Stimulated activated CD4-positive, alpha-beta T cell treated with anti-CD3 and anti-CD28 coated beads, Interleukin-15, amount 100 ng/mL, for 1 hour (primary cell): ENCODE measurements at places on chromosomes 5 and 9.

- DNase-seq = no peak
Measured at GRCh38 chr5:27701931-27702903, 663.8 kb upstream of the CDH9 start.

DNA sequence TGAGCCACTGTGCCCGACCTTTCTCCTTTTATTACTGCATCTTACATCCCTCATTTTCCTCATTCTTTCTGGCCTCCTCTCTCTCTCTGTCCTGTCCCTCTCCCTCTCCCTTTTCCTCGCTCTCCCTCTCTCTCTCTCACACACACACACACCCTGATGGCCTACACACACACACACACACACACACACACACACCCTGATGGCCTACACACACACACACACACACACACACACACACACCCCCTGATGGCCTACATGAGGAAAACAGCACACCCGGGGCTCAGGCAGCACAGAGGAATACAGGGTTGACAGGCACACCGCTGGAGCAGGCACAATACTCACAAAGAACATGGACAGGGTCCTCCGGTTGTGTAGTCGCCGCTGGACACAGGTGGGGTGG, 3.8 kb upstream of the FCHSD1 start:
- DNase-seq = no peak

GRCh38 chr9:107867738-107868137, 378.2 kb upstream of the KLF4 start:
- DNase-seq = no peak

- no peak for DNase-seq
Measured at GRCh38 chr9:13186091-13186490, 93.4 kb downstream of the MPDZ start.

- DNase-seq = no peak
Measured at GRCh38 chr5:65203746-65204145, 278.0 kb downstream of the ADAMTS6 start.

GRCh38 chr5:67268231-67269021, 71.8 kb upstream of the CD180 start:
- DNase-seq = no peak

- DNase-seq = no peak
Measured at GRCh38 chr9:116432051-116432450, 255.1 kb upstream of the TRIM32 start.

DNA sequence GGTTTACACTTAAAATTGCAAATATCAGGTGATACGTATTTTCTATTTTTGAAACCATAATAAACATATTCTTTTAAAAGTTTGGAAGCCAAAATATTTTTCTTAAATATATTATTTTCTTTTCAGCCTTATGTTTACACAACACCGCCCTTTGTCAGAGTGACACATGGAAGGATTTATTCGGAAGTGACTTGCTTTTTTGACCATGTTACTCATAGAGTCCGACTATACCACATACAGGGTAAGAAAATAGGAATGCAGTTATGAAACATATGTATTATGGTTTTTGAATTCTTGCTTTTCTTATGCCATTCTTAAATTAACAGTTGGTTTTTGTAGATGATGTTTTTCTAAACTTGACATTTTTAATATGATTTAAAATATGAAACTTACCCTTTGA, 133.9 kb downstream of the MAN2A1 start:
- no peak for DNase-seq

DNA sequence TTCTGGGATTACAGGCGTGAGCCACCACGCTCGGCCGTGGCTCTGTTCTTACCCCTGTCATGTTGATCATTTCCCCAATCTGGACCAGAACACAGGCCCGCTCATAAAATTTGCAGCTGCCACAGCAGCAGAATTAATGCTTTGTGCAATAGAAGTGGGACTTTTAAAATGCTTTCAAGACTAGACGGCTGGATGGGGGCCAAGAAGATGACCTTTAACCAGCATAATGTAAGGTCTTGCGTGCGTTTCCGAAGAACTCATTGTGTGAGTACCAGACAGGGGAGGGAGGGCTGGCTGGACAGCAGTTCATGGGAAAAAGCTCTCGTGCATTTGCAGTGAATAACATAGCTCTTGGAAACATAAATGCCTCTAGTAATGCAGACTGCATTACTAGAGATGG, 3.5 kb upstream of the WDR38 start:
- no peak for DNase-seq

- no peak for DNase-seq
Measured at GRCh38 chr5:123066016-123066415, 23.0 kb upstream of the PRDM6 start.

- DNase-seq = no peak
Measured at GRCh38 chr5:42927730-42928129, 112.4 kb downstream of the ANXA2R start.

- no peak for DNase-seq
Measured at GRCh38 chr5:149872351-149873040, 72.1 kb downstream of the PDE6A start.

- no peak for DNase-seq
Measured at GRCh38 chr9:133735931-133736330, 2.2 kb downstream of the SARDH start.

GRCh38 chr5:59358005-59358861, 535.3 kb downstream of the PDE4D start:
- DNase-seq = no peak

DNA sequence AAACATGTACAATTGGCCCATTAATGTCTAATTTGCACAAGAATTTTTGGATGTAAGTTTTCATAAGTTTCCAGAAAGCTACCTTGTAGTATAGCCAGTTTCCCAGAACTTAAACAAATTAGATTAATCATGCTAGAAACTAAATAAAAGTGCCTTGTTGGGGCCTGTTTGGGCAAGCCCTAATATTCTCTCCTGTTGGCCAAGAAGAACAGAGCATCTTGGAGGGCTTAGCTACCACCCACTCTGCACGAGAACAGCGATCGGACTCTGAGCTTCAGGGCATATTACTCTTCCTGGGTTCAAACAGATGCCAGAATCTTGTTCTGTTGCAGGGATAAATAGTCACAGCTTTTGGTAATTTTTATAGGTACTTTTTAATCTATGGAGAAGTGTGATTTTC, 88.2 kb downstream of the GAS1 start:
- DNase-seq = no peak

- DNase-seq = no peak
Measured at GRCh38 chr5:124634228-124634739, 112.2 kb downstream of the ZNF608 start.

- no peak for DNase-seq
Measured at GRCh38 chr5:112528928-112529327, 109.9 kb upstream of the EPB41L4A start.

GRCh38 chr5:134902071-134902801, 2.7 kb upstream of the PCBD2 start:
- DNase-seq = no peak

DNA sequence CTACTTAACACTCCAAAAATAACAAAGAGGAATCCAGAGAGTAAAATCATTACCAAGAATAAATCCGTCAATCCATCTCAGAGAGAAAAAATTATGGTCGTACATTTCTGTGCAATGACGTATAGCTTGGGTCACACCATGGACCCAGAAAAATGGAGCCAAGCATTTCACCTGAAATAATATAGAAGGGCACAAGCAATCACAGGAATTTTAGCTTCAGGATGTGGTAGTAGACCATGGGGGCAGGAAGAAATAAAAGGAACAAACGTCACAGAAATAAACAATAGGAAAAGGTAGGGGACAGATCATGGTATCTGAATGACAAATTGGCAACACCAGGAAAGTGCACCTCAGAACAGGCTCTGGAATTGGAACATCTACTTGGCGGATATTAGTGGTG, 231.0 kb downstream of the PLK2 start:
- DNase-seq = no peak

DNA sequence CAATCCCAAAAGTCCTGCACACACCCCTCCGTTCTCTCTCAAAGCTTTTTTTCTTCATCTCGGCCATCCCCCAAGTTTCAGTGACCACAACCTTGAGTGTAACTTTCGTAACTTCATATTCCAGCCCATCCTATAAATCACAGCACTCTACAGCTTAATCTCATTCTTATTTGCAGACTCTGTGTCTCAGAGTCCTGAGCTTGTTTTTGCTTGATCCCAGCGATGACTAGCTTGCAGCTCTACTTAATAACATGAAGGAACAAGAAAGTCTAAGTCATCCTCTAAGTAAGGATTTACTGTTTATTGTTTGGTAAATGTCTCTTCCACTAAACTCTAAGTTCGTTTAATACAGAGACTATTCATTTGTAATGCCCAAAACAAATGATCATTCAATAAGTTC, 2.6 kb upstream of the SPDL1 start:
- DNase-seq = no peak

- no peak for DNase-seq
Measured at GRCh38 chr9:111645806-111646205, 14.7 kb downstream of the DNAJC25 start.

- DNase-seq = no peak
Measured at GRCh38 chr5:172771439-172772111, 580 bp upstream of the DUSP1 start.

DNA sequence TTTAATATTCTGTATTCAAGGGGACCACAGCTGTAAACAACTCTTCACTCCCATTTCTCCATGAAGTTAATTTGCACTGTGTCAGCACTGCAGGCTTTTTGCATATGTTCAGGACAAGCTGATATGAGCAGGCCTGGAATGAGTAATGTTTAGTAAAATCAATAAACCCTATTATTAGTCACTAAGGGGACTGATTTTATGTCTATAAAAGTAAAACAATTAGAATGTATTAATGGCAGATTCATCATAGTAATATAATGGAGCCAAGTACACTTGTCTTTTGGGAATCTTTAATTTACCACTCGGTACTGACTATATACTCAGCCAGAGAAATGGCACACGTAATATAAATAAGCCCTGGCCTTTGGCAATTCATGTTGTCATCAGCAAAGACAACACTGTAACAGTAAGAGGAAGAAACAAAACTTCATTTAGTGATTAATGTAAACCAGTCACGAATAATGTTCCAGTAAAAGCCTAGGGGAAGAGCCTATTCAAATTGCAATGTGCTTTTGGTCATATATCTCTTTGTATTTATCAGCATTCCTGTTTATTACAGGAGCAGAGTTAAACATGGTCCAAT, 111.6 kb downstream of the ZNF608 start:
- DNase-seq = no peak

- no peak for DNase-seq
Measured at GRCh38 chr5:180806351-180807011, 3.9 kb upstream of the MGAT1 start.

- DNase-seq = no peak
Measured at GRCh38 chr9:27489087-27489876, 34.8 kb upstream of the IFNK start.

DNA sequence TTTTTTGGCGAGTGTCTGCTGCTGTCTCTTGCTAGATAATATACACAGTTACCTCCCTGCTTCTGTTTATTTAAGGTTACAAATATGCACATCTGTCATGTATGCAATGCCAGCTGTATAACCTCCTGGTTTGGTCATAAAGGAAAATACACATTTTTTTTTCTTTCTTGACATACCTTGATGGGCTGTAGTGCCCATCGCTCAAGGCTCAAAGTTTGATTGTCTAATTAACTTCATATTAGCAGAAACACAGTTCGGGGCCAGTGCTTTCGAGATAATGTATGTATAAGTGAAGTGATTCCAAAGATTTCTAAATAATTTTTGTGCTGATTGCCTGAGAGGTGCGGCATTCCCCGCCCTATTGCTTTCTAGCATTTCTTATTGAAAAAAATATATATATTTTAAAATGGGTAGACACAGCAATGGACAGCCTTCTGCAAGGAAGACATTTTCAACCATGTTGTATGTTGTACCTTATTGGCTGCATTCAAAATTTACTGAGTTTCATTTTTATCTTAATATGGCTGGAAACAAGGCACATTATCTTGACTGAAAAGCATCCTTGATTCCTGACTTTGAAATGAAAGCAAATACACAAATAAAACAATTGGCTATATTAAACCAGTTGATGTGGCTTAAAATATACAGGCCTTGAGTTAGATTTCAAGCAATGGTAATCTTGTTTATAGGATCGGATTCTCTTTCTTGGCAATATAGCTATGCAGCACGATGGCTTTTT, 206.2 kb downstream of the MEF2C start:
- DNase-seq = no peak

DNA sequence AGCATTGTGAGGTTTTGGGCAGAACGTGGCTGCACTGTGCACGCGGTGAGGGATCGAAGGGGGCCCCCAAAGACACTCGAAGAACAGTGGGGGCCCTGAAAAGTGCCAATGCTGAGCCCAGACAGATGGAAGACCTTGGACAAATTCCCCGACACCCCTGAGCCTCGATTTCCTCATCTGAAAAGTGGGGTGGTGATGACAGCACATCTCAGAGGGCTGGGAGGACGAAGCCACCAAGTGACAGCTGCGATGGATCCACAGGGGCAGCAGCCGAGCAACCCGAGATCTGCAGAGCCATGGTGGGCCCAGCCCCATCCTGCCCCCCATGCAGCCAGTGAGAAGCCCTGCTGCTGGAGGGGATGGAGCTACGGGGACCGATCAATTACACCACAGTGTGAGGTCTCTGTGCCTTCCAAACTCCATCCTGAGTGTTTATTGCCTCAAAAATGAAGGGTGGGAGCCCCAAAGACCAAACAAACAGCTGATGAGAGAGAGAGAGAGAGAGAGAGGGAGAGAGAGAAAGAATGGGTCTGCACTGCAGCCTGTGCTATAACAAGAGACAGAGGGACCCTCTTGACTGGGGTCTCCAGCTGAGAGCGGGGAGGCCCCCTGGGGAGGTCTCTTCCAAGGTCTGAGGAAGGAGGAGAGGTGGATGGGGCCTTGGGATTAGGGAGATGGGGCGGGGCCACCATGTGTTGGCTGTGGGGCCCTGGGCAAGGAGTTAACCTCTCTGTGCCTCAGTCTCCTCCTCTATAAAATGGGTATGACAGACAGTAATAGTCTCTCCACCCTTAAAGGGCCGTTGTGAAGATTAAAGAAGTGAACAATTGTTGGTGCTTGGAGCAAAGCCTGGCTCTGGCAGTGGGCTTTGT, 134.4 kb upstream of the IER5L start:
- DNase-seq = no peak

- DNase-seq = no peak
Measured at GRCh38 chr5:171582849-171583248, 163.4 kb downstream of the FGF18 start.

GRCh38 chr5:83496626-83497025, 25.1 kb downstream of the VCAN start:
- DNase-seq = no peak

GRCh38 chr5:63555874-63556273, 406.4 kb downstream of the HTR1A start:
- no peak for DNase-seq

DNA sequence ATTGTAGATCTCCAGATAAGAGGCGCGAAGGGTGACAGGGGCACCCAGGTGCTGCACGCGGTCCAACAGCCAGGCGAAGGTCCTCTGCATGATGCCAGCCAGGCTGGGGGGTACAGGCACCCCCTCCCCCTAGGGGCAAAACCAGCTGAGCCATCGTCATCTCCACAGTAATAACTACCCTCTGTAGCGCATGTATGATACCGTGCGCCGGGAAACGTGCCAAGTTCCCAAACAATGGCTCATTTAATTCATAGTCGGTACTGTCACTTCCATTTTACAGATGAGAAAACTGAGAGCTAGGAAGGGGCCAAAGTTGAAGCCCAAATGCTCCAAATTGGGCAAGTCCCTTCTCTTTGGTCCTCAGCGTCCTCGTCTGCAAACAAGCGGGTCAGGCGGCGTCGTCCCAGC, 1.5 kb downstream of the KIF12 start:
- no peak for DNase-seq
